HT1080 (cell line): ENCODE measurements at places on chromosomes 1 and 21. TPM values are rescaled to one million over a fixed set of nuclear protein-coding genes. Genes with fewer than 3 reads are reported as not detected.

The ZNF593OS gene
- total RNA-seq: not detected in 2 replicates

The GRIK1 gene
- not detected in 2 replicates for total RNA-seq

The TFF2 gene
- total RNA-seq: not detected in 2 replicates

The A3GALT2 gene
- not detected in 2 replicates for total RNA-seq

The SH3D21 gene
- total RNA-seq: 0.88 and 2.6 TPM in 2 replicates

The FAM43B gene
- total RNA-seq: 0.07 and 0.08 TPM in 2 replicates

The OR2T6 gene
- total RNA-seq: not detected in 2 replicates

The DCDC2B gene
- not detected in 2 replicates for total RNA-seq

The TRIM46 gene
- total RNA-seq: 3.1 and 4.1 TPM in 2 replicates

The SLX9 gene
- 26.3 and 31.2 TPM in 2 replicates for total RNA-seq

The AADACL3 gene
- total RNA-seq: not detected in 2 replicates

The SLAMF7 gene
- total RNA-seq: 4.2 and 9.8 TPM in 2 replicates

The TMCO1 gene
- 77.4 and 88.3 TPM in 2 replicates for total RNA-seq

The CLCA4 gene
- total RNA-seq: not detected in 2 replicates

The NCSTN gene
- total RNA-seq: 40.0 and 49.0 TPM in 2 replicates

The CASZ1 gene
- total RNA-seq: 1.2 and 1.7 TPM in 2 replicates

The OR14K1 gene
- total RNA-seq: not detected in 2 replicates

The RAB7B gene
- total RNA-seq: 0.10 TPM in 1 of 2 replicates, not detected in the other

The FAM177B gene
- total RNA-seq: not detected in 2 replicates

The CYP2J2 gene
- 1.5 TPM in 2 replicates for total RNA-seq

The SH2D5 gene
- total RNA-seq: 26.9 and 29.1 TPM in 2 replicates

The LCE6A gene
- total RNA-seq: not detected in 2 replicates

The AADACL4 gene
- total RNA-seq: not detected in 2 replicates

The GPR37L1 gene
- not detected in 2 replicates for total RNA-seq

The GBP1 gene
- total RNA-seq: 12.9 and 17.0 TPM in 2 replicates

The SPRR2F gene
- not detected in 2 replicates for total RNA-seq

The PPIAL4G gene
- total RNA-seq: not detected in 2 replicates

The OR2M3 gene
- 0.02 TPM in 1 of 2 replicates, not detected in the other for total RNA-seq

The KCND3 gene
- total RNA-seq: not detected in 2 replicates

The C1orf87 gene
- not detected in 2 replicates for total RNA-seq

The CGN gene
- 1.6 and 2.4 TPM in 2 replicates for total RNA-seq
